ENCODE measurements at places on chromosomes 4 and X.

DNA sequence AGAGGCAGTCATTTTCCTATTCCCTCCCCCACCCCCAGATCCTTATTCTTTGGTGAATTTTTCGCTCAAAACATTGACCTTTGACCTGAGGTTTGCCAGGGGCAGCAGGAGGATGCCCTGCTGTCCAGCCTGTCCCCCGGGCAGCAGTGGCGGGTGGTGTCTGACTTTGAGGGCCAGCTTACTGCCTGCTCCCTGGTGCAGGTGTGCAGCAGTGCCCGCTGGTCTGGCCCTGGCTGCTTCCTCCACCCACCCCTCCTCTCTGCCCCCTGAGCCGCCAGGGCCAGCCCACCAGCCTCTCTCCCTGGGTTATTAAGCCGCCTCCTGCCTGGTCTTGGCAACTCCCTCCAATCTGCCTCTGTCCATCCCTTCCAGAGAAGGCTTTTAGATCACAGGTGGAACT is 40.8 kb upstream of the GRPEL1 start:
- DNase-seq = no peak

DNA sequence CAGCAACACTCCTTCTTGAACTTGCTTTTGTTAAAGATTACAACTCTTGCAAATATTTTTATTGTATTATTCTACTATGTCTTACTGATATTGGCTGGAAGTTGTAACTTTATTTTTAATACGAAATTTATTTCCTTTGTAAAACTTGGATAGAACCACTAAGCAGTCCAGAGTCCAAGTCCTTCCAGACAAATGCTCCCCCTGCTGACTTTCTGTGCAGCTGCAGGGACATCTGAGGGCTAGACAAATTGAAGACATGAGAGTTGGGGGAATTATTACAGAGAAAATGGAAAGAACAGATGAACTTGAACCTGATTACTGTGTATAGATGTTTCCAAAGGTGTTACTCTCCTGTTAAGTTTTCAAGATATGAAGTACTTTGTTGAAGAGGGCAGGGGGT is 238.8 kb downstream of the GRIA3 start:
- DNase-seq = no peak

- DNase-seq = no peak
Observed at GRCh38 chr4:137693641-137694040, 161.3 kb upstream of the PCDH18 start.

GRCh38 chrX:110317061-110317819 is 645 bp downstream of the AMMECR1 start:
- DNase-seq = no peak

- DNase-seq = no peak
Observed at GRCh38 chr4:38715050-38715449, 51.1 kb downstream of the KLF3 start.

DNA sequence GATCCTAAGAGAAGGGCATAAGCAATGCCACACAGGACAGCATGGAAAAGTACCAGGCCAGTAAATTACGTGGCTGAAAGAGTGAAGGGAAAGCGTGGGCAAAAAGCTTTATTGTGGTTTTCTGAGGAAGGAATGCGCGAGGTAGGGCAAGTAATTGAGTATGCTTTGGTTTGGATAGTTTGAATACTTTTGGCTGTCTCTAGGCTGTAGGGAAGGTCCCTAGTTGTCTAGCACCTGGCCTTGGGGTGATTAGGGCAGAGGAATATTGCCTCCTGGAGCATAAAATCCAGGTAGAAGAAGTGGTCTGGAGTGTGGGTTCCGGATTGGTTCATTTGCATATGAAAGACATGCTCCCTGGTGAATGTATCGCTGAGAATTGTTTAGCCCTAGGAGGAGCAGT is 46.4 kb upstream of the NALF2 start:
- DNase-seq = no peak

- DNase-seq = no peak
Observed at GRCh38 chr4:40962551-40963180, 212.9 kb downstream of the NSUN7 start.

GRCh38 chr4:147853706-147854105 is 121.8 kb downstream of the ARHGAP10 start:
- DNase-seq = peak; percentile 15

- DNase-seq = peak; percentile 62
Observed at GRCh38 chr4:184384056-184384809, 90.1 kb downstream of the IRF2 start.

GRCh38 chr4:88522702-88523324 is 763 bp downstream of the PYURF start:
- no peak for DNase-seq

- no peak for DNase-seq
Observed at GRCh38 chrX:138014577-138014976, 448.6 kb downstream of the ZIC3 start.

DNA sequence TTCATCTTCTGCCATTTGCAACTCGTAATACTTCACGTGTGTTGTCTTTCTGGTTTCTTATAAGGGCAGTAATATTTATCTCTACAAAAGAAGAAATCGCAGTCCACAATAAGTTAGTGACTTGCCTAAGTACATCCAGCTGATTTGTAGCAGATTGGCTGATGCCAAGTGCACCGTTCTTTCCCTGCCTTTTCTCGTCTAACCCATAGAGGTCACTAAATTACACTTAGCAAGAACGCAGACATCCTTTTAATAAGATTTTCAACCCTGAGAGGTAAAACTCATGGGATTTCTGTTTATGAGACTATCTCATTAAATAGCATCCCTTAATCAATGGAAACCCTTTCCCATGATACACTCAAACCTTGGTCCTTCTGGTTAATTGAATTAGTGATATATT is 408.6 kb upstream of the ACTRT1 start:
- DNase-seq = no peak

- no peak for DNase-seq
Observed at GRCh38 chrX:19237901-19238300, 105.8 kb upstream of the PDHA1 start.

GRCh38 chr4:98509721-98510120 is 148.7 kb downstream of the TSPAN5 start:
- no peak for DNase-seq

- no peak for DNase-seq
Observed at GRCh38 chr4:7372673-7373072, 62.1 kb downstream of the PSAPL1 start.

- no peak for DNase-seq
Observed at GRCh38 chr4:54475546-54475945, 182.2 kb upstream of the KIT start.

DNA sequence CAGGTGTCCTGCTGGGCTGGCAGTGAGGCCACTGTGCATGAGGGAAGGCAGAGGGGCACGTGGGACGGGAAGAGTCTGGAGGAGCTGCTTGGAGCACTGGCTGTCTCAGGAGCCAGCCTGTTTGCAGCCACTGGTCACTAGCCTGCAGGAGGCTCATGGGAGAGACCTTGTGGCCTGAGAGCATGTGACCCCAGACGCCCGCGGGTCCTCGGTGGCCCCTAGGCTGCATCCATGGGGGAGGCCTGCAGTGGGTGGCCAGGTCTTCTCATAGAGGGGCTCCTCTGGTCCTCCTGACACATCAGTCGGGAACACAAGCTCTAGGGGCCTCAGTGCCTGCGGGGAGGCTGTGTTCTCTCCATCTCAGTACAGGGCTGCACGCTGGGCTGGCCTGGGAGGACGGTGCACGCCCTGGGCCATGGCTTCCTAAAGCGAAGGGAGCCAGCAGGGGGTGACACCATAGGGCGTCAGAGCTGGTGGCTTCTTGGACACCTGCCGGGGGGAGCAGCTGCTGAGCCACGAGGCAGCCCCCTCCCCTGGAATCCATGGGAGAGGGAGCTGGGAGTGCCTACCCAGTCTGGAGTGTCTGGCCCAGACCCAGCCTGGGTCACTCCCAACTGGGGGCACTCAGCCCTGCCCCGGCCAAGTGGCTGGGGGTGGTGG is 12.3 kb downstream of the NAT8L start:
- no peak for DNase-seq

DNA sequence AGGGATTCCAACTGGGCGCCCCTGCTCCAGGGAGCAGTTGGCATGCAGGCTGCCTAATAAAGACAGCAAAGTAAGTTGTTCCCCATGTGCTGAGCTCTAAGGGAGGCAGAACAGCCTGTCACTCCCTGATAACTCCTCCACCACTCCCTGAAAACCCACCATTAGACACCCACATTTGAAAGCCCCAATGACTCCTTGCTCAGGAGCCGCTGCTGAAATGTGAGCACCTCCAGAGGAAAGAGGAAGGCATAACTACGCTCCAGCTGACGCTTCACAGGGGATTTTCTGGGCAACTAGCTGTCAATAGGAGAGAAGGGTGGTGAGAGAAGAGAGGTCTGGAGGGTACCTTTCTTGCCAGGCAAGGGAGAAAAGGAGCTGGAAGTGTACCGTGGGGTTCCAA is 62.5 kb downstream of the NPY1R start:
- no peak for DNase-seq

GRCh38 chr4:17013382-17014006 is 115.0 kb upstream of the LDB2 start:
- DNase-seq = no peak

DNA sequence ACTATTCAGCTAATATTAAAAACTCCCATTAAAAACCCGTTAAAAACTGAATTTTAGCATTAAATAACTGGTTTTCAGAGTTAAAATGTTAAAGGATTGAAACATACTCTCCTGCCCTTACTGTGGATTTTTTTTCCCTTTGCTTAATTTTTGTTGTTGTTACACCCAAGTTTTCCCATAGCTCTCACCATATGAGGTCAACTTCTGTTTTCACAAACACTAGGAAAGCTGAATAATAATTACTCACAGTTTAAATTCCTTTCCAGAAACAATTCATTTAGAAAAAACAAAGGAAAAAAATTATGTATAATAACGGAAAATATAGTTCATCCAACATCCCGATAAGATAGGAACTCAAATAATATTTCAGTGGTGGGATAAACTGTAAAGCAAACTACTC is 129.0 kb downstream of the PPP3CA start:
- no peak for DNase-seq

- no peak for DNase-seq
Observed at GRCh38 chr4:19298998-19299397, 952.7 kb upstream of the SLIT2 start.

DNA sequence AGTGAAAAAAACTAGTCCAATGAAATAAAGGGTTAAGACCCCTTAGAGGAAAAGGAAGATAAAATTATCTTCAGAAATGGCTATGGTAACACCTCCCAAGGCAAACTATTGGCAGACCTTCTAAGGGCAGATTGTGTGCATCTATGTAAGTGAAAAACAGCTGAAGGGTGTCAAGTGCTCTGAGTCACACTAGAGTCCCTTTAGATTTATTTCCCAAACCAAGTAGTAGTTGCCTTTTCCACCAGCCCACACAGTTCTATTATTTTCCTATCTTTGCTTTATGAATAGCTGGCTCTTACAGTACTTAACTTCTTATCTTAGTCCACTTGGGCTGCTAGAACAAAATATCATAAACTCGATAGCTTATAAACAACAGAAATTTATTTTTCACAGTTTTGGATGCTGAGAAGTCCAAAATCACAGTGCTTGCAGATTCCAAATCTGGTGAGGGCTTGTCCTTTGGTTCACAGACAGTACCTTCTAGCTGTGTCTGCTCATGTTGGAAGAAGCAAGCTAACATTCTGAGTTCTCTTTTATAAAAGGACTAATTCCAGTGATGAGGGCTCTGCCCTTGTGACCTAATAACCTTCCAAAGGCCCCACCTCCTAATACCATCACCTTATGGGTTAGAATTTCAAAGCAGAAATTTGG is 143.6 kb downstream of the GRID2 start:
- DNase-seq = no peak

GRCh38 chrX:124860736-124861135 is 458.9 kb upstream of the TEX13C start:
- no peak for DNase-seq

DNA sequence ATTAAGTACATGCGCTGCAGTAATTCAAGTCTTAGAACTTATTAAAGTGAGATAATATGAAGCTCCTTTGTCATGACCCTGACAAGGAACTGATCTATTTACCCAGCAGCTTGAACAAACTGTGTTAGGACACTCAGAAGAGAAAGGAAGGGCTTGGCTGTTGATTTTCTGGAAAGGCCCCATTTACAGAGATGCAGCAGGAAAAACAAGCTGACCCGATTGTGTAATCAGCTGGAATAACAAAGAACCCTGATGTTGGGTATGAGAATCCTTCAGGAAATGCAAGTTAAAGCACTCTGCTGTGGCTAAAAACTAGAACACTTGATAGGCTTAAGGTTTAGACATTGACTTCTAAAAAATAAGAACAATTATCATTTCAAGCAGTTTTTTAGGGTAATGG is 64.8 kb downstream of the TBC1D9 start:
- no peak for DNase-seq

DNA sequence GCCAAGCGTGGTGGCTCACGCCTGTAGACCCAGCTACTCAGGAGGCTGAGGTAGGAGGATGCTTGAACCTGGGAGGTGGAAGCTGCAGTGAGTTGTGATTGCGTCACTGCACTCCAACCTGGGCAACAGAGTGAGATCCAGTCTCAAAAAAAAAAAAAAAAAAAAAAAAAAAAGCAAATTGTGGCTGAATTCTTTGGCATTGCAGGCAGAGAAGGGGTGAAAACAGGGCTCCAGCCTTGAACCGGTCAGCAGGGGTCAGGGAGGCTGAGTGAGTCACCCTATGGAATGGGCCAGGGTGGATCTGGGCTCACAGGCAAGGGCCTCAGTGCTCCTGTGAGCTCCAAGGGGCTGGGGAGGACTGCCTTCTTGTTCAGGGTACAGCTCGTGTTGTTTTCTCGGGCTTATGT is 13.2 kb upstream of the FAM3A start:
- no peak for DNase-seq

DNA sequence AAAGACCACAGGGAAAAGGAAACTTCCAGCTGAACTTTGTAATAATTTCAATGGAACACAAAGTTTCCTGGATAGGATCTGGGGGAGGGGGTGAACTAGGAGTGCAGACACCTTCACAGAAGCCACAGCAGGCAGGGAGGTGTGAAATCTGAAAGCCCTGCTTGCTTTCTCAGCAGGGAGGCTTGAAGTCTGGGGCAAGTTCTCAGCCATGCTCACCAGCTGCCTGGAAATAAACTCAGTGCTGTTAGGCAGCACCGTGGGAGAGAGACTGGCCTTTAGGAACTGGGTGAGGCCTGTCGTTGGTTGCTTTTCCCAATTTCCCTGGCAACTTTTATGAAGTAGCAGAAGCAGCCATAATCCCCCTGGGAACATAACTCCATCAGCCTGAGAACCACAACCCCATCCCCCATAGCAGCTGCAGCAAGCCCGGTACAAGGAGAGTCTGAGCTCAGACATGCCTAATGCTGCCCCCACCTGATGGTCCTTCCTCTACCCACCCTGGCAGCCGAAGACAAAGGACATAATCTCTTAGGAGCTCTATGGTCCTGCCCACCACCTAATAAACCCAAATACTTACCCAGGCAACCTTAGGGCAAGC is 39.2 kb upstream of the NMU start:
- no peak for DNase-seq

GRCh38 chrX:153819384-153820040 is 10.8 kb downstream of the PDZD4 start:
- no peak for DNase-seq

Data from HS-5 (cell line).